Mesenteric fat pad (tissue), 1 donor: ENCODE measurements at places on chromosomes 1 and 21.

DNA sequence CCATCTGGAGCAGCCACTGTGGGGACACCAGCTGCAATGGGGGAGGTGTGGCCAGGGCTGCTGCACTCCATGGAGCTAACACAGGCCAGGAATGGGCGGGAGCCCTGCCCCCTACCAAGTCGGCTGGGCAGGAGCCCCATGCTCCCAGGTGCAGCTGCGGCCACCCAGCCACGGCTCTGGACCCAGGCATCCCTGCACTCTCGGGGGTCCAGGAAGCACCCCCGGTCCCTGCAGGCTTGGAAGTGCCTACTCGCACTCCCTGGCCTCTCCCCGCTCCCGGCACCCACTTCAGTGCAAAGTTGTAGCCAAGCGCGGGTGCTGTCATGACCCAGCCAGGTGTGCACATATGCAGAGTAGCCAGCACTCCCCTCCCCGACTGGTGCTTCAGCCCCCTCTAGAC lies 91.8 kb downstream of the HLCS start:
- DNase-seq: no peak

- DNase-seq: no peak
Measured at GRCh38 chr1:31310198-31310597, 13.4 kb downstream of the ZCCHC17 start.

GRCh38 chr21:38938343-38938742 lies 132.6 kb downstream of the ETS2 start:
- DNase-seq: peak; percentile 22

GRCh38 chr21:36203603-36203889 lies 46.9 kb downstream of the DOP1B start:
- DNase-seq: no peak

GRCh38 chr1:36168514-36168913 lies 12.6 kb downstream of the MAP7D1 start:
- no peak for DNase-seq

GRCh38 chr1:39525366-39526165 lies 34.1 kb downstream of the BMP8A start:
- no peak for DNase-seq

DNA sequence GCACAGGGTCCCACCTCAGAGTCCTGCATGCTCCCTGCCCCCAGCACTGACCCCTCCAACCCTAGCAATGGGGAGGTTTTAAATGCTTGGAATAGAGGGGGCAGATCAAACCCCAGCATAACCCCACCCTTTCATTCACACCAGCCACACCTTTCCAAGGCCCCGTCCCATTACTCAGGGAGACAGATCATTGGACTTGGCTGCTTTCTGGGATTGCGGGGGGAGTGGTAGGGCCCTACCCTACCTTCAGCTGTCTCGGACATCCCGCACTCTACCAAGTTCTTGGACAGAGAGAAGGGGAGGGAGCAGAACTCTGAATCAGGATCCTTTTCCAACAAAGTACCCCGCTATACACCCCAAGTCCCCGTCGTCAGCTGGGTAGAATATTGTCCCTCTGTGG lies 983 bp downstream of the PADI2 start:
- no peak for DNase-seq

DNA sequence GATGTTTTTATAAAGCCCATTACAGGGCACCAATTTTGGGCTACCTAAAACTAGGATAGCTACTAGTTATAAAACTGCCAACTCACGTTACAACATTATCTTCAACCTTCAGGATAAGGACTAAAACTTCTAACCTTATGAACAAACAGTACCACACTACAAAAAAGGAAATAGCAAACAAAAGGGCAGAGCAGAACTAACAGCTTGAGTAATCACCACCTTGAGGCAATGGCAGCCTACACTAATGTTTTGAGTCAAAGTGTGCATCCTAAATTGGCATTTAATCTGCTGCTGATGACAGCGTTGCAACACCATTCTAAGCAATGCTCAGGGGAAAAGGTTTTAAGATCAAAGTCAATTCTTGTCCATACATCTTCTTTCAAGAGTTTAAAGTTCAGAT lies 27.2 kb downstream of the PTP4A2 start:
- DNase-seq: no peak

- DNase-seq: no peak
Measured at GRCh38 chr1:108877348-108878159, 769 bp downstream of the GPSM2 start.

DNA sequence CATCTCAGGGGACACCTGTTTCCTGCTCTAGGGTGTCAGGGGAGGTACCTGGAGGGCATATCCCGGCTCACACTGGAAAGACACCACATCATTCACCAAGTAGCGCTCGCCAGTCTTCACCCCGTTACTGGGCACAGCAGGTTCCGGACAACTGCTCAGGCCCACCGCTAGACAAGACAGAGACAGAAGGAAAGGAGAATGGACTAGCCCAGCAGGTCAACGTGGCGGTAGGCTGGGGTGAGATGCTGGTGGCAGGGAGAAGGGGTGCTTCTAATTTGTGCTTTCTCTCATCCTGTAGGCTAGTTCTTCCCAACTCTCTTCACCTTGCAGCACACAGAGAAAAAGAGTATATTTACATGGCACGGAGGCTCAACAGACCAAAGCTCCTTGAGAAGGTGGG lies 145.0 kb downstream of the ZSCAN20 start:
- DNase-seq: no peak

GRCh38 chr1:34714386-34714785 lies 40.5 kb upstream of the GJB5 start:
- no peak for DNase-seq

DNA sequence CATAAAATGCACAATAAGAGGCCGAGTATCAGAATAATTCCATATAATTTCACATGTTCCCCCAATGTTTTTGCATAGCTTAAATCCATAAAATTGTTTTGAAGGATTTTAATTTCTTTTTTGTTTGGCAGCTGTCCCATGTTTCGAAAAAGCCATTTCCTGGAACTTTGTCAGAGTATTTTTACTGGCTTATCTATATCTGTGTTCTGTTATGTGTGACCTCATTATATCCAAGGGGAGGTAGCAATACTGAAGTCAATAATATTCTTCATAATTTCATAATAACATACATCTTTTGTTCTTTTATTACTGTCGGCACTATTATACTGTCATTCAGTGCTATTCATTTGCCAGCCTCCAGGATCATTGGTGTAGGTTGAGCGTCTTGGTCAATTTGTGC lies 9.4 kb upstream of the BACH1 start:
- no peak for DNase-seq

- DNase-seq: no peak
Measured at GRCh38 chr1:245765230-245766000, 610.6 kb downstream of the KIF26B start.

DNA sequence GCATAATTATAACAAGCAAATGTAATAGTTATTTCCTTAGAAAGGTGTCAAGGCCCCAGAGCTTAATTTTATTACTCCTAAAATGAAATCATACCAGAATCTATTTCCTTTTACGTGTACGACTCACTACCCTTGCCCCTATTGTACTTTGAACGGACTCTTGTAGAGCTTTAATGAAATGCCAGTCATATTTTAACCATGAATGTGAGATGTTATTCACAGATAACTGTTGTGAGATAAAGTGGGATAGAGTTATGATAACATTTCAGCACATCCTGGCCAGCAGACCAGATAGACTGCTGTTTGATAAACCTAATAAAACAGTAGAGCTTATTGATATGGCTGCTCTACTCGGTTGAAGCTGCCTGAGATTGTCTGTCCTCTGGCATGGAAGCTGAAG lies 500.8 kb upstream of the PBX1 start:
- no peak for DNase-seq

DNA sequence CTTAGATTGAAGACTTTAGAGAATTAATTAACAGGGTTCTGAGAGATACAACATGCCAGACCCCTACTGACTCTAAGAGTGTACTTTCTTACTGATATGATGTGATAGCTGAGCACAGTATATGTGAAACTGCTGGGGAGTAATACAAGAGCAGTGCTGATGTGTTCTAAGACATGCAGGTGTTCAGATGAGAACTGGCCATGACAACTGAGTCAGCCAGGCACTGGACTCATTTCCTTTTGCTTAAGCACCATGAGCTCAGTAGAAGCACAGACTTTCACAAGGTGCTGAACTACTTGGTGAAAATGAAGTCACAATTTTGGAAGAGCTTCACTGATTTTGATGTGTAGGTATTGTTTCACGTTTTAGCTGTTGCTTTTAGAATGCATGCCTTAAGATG lies 15.9 kb upstream of the POGZ start:
- DNase-seq: no peak

DNA sequence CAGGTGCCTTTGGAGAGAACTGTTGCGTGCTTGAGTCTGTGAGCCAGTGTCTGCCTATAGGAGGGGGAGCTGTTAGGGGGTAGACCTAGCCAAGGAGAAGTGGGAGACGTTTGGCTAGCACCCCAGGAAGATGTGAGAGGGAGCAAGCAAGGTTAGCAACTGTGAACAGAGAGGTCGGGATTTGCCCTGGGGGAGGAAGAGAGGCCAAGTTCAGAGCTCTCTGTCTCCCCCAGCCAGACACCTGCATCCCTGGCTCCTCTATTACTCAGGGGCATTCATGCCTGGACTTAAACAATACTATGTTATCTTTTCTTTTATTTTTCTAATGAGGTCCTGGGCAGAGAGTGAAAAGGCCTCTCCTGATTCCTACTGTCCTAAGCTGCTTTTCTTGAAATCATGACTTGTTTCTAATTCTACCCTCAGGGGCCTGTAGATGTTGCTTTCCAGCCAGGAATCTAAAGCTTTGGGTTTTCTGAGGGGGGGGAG lies 2.4 kb downstream of the BTG2 start:
- no peak for DNase-seq

GRCh38 chr1:39940253-39940652 lies 14.7 kb upstream of the MFSD2A start:
- no peak for DNase-seq

DNA sequence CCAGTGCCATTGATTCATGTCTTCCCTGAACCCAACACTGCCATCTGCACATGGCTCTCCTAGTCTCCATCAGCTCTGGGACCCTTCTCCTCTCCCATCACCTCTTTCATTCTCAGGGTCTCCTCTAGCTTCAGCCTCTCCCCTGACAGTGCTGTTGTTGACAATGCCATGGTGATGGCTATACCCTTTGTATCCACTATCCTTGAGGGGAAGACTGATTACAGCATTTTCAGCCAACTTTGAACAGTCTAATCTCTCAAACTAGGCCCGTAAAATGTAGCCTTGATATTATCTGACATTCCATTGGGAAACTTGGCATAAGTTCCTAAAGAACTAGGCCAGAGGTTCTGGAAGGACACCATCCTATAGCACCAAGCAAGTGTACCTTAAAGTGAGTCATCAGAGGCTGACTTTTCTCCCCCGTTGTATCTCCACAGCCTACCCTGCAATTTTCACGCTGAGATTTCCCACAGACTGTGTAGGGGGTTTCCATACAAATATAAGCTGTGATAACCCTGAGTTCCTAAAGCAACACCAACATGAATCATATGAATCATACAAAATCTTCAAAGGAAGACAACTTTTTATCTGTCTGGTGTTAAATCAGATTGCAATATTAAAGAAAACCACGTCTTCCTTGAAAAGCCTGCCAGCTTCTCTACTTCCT lies 5.8 kb downstream of the HAO2 start:
- DNase-seq: no peak

DNA sequence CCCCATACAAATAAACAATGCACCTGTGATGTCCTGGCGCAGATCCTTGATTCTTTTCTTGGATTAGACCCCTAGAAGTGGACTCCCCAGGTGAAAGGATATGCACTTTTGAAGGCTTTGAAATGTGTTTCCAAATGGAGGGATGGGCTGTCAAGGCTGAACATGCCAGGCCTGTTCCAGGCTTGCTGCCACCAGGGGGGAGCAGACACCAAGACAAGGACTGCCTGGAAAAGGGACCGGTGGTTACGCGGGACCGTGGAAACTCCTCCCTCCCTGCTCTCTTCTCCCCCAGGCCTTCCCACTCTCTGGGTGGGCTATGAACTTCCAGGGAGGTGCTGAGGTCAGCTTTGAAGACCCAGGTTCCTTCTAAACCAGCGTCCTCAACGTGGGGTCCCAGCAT lies 12.7 kb downstream of the C1QB start:
- no peak for DNase-seq

GRCh38 chr1:53807916-53808315 lies 30.2 kb downstream of the NDC1 start:
- no peak for DNase-seq

- no peak for DNase-seq
Measured at GRCh38 chr1:232788235-232788872, 16.9 kb upstream of the MAP10 start.

GRCh38 chr1:223486932-223487886 lies 94.0 kb downstream of the CCDC185 start:
- DNase-seq: peak; percentile 28

- no peak for DNase-seq
Measured at GRCh38 chr1:62294261-62294660, 25.0 kb downstream of the KANK4 start.

GRCh38 chr1:201445310-201445709 lies 23.7 kb downstream of the PHLDA3 start:
- DNase-seq: no peak
